ENCODE measurements at places on chromosomes 3 and 15.
A peak's percentile ranks its signal among the peaks of the same experiment; 100 is the strongest.

DNA sequence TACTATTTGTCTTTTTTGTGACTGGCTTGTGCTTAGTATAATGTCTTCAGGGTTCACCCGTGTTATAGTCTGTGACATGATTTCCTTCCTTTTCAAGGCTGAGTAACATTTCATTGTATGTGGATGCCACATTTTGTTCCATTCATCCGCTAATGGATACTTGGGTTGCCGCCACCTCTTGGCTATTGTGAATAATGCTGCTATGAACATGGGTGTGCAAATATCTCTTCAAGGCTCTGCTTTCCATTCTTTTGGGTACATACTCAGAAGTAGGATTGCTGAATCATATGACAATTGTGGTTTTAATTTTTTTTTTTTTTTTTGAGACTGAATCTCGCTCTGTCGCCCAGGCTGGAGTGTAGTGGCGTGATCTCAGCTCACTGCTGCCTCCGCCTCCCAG is 15.4 kb downstream of the CRTC3 start:
- no peak for DNase-seq

- DNase-seq: no peak
These were observed 62.9 kb downstream of the EFCAB12 start for GRCh38 chr3:129365296-129366136.

GRCh38 chr3:83063446-83063845 is 1302.0 kb upstream of the GBE1 start:
- DNase-seq: no peak

GRCh38 chr3:11733914-11734313 is 90.2 kb upstream of the VGLL4 start:
- DNase-seq: no peak

GRCh38 chr15:76320012-76320411 is 8.7 kb upstream of the ETFA start:
- no peak for DNase-seq

DNA sequence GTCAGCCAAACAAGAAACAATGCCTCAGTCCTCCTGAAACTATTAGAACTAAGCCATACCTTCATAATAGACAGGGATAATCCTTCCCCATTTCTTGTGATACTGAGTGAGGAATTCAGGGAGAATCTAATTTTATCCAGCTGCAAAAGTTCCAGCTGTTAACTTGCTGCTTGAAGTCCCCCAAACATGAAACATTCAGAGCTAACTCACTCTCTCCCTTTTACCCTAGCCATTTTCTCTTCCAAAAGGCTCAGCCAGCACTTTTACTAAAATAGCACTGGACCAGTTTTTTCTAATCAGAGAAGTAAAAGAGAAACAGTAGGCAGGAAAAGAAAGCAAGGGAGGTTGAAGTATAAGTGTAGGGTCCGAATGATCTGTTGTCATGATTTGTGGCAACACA is 268.1 kb downstream of the TAFA4 start:
- DNase-seq: no peak

DNA sequence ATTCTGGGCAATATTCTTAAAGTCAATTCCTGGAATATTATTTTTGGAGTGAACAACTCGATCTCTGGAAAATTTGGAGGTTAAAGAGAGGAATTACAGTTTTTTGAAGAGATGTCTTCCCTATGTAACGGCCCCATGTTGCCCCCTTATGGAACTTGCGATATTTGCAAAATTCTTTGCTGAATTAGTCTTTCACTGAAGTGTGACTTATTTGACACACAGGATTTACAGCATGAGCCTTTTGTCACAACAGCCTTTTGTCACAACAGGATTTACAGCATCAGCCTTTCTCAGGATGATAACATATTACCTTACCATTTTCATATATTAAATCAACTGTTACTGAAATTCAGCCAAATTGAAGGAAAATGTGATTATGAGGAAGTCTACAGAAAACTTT is 37.8 kb upstream of the SPTSSB start:
- DNase-seq: no peak

DNA sequence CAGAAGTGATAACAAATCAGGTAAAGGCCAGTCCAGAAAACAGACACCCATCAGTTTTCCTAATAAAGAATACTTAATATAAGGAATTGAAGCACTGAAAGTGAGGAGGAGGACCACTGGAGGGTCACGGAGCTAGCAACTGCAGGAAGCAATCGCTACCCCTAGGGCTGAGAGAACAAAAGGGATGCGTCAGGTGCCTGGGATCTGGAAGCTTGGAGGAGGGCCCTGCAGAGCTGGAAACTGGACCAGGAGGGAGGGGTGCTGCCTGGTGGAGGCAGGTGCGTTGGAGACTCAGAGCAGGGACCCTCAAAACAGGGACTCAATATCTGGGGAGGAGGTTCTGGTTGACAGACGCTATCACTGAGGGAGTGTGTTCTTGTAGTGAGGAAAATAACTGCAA is 308.1 kb upstream of the RASGRP1 start:
- DNase-seq: no peak

DNA sequence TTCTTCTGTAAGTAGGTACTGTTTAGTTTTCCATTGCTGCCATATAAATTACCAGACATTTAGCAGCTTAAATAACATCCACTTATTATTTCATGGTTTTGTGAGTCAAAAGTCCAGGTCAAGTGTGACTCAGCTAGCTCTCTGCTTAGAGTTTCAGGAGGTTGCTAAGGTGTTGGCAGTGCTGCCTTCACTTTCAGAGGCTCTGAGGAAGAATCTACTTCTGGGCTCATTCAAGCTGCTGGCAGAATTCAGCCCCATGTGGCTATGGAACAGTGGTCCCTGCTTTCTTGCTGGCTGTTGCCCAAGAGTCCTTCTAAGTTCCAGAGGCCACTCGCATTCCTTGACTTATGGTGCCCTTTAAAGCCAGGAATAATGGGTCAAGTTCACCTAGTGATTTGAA is 4.5 kb downstream of the CFAP44 start:
- DNase-seq: no peak

DNA sequence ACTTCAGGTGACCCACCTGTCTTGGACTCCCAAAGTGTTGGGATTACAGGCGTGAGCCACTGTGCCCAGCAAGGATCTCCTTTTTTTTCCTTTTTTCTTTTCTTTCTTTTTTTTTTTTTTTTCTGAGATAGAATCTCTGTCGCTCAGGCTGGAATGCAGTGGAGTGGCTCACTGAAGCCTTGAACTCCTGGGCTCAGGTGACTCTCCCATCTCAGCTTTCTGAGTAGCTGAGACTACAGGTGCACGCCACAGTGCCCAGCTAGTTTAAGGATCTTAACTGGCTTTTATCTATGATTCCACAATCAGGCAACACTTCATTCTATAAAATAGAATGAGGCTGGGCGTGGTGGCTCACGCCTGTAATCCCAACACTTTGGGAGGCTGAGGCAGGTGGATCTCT is 16.3 kb upstream of the NICN1 start:
- no peak for DNase-seq

- DNase-seq: no peak
These were observed 16.9 kb upstream of the RYR3 start for GRCh38 chr15:33293713-33294334.

- no peak for DNase-seq
These were observed 1.8 kb upstream of the ZBTB38 start for GRCh38 chr3:141366285-141367037.

DNA sequence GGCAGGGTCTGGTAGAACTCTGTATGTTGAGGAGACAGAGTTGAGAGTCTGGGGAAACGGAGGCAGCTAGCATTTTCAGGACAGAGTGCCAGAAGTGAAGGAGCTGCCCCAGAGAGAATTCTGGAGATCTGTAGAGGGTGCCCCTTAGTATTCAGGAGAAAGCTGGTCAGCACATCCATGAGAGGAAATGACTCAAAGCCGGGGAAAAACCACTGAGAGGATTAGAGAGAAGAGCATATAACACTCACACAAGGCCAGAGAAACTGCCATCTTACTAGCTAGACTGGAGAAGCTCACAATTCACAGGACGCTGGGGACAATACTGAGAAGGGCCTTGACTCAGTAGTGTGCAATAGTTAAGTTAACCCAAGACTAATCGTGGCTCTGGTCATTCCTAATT is 75.7 kb upstream of the DPPA4 start:
- DNase-seq: no peak

DNA sequence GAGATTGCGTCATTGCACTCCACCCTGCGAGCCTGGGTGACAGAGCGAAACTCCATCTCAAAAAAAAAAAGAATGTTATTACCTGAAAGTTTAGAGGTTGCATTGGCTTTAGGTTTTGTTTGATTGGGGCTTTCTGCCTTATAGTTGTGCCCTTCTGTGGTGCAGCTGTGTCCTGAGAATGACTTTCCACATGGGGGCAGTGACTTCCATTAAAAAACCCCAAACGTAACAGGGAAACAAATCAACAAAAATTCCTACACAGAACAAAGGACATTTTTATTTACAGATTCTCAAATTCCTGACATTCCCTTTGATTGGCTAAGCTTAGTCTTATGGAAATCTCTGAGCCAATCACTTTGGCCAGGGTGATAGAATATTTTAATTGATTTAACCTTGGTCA is 154.1 kb upstream of the GPR149 start:
- no peak for DNase-seq

- no peak for DNase-seq
These were observed 148.1 kb downstream of the WDR72 start for GRCh38 chr15:53611145-53611920.

DNA sequence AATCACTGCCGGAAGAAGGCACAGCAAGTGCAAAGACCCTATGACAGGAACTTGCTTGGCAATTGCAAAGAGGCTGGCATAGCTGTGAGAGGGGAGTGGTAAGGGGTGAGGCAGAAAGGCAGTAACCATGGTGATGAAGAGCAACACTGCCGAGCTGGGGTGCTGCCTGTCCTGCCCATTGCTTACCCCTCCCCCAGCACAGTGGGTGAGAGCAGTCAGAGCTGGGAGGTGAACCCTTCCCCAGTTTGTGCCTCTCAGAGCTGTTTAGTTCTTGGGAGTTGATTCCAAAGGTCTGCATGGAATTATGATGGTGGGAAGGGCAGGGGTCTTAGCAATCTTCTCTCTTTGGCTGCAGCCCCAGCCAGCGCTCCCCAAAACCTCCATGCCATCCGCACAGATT is 8.8 kb downstream of the TYRO3 start:
- no peak for DNase-seq

DNA sequence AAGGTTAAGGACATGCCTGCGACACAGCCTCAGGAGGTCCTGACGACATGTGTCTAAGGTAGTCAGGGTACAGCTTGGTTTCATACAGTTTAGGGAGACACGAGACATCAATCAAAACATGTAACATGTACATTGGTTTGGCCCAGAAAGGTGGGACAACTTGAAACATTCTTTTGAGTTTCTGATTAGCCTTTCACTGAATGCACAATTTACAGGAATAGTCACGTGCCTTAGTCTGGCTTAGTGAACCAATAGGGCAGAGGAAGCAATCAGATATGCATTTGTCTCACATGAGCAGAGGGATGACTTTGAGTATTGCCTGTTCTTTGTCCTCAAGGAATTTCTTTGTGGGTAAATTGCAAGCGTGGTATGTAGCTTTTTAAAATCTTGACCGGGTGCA is 24.5 kb upstream of the HDAC11 start:
- DNase-seq: no peak

- no peak for DNase-seq
These were observed 2.3 kb downstream of the FLNB start for GRCh38 chr3:58010562-58010961.

GRCh38 chr3:34207806-34208205 is 409.4 kb downstream of the PDCD6IP start:
- no peak for DNase-seq

- DNase-seq: peak; percentile 3
These were observed 70.3 kb upstream of the PPP2R3A start for GRCh38 chr3:135895106-135895733.

GRCh38 chr3:95654570-95655362 is 1159.6 kb upstream of the EPHA6 start:
- DNase-seq: no peak

DNA sequence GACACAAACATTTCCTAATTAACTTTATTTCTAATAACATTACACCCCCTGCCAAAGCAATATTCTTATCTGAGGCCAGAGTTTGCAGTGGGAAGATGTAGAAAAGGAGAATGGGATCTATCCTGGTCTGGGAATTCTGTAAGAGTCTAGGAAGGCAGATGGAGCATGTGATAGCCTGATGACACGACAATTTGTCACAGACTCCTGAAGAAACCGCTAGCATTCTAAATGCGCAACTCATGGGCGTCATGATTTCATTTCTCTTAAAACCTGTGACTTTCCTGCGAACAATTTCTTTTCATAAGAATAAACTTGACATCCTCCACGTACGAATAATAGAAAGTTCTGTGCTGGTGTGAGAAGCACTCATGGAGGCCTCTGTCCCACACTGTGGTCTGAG is 72.9 kb upstream of the ATP10A start:
- no peak for DNase-seq

GRCh38 chr15:55909036-55909811 is 84.2 kb downstream of the NEDD4 start:
- no peak for DNase-seq

DNA sequence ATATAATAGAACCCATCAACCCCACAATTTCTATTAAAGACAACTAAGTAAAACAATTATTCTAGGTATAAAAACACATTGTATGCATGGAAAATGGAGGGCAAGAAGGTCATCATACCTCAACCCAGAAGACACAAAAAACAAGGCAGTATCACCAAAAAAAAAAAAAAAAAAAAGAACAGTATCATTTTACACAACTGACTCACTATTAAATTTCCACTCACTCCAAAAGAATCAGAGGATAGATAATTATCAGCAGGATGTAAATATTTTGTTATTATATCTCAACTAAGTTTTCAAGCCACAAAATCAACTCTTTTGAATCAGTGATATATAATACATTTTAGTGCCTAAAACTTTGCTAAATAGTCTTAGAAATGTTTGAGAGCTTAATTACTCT is 55.0 kb downstream of the CLASP2 start:
- DNase-seq: no peak

- no peak for DNase-seq
These were observed 324.6 kb upstream of the IL12A start for GRCh38 chr3:159664006-159664405.

DNA sequence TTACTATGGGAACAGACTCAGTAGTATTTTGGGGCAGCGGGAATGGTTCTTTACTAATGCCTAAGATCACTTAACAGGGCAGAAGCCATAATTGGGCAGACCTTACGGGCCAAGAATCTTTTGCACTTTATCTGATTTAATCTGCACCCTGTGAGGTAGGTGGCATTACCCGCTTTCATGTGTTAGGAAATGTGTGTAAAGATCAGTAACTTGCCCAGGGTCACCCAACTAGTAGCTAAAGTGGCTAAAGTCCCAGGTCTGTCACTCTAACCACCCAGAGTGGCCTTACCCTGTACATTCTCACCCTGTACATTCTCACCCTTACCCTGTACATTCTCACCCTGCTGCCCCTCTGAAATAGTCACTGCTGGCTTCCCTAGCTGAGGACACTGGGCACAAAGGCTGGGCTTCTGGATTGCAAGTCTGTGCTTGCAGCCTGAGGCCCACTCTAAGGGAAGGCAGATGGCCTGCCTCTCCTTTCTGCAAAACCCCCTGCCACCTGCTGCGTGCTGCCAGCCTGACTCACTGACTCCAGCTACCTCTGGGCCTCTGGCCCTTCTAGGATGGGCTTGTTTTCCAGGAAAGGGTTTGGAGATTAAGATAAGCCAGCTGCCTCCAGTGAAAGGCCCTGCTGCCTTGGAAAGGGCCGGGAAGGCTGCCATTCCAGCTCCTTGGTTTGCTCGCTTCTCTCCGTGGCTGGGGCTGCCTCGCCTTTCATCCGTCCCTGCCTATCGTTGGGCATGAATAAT is 37.5 kb upstream of the MYZAP start:
- no peak for DNase-seq

- DNase-seq: no peak
These were observed 26.1 kb downstream of the ZXDC start for GRCh38 chr3:126449621-126450051.
